ENCODE measurements at places on chromosomes 2 and 18. TPM values are rescaled to one million over a fixed set of nuclear protein-coding genes. Genes with fewer than 3 reads are reported as not detected.
A peak's percentile ranks its signal among the peaks of the same experiment; 100 is the strongest.

Gene AMER3
- polyA plus RNA-seq, result not detected

Gene ARHGAP25
- polyA plus RNA-seq, result 114 TPM

Gene PNO1
- 4.7 TPM for polyA plus RNA-seq

Gene METTL8
- 24.3 TPM for polyA plus RNA-seq

Gene STON1
- polyA plus RNA-seq, result 0.94 TPM

Gene DSC1
- polyA plus RNA-seq, result not detected

Gene ANO7
- polyA plus RNA-seq, result 0.04 TPM

Gene CAPG
- polyA plus RNA-seq, result 133 TPM

Gene NT5C1B
- polyA plus RNA-seq, result not detected

Gene CHRNG
- not detected for polyA plus RNA-seq

Gene PJVK
- 2.3 TPM for polyA plus RNA-seq

Gene CAPN14
- polyA plus RNA-seq, result 2.2 TPM

Gene LIPG
- polyA plus RNA-seq, result not detected

Gene SEPTIN2
- 71.8 TPM for polyA plus RNA-seq

DNA sequence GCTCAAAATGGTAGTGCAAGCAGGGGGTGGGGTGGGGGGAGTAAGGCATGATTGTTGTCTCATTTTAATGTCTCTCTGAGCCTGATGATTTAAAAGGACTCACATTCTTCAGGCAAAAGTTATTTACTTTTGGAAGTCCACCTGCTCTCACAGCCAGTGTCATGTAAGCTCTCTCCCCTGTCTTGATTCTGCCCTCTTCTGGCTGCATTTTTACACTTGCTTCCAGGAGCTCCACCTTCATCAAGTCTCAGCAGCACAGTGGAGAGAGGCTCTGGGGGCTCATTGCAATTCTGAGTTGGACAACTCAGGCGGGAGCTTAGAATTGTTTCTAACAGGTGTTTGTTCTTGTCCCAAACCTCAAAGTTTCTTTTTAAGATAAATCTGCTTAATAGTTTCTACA lies 39.2 kb downstream of the GNAL start:
- DNase-seq, result no peak

GRCh38 chr18:33076601-33077000 lies 303.8 kb upstream of the KLHL14 start:
- no peak for DNase-seq

DNA sequence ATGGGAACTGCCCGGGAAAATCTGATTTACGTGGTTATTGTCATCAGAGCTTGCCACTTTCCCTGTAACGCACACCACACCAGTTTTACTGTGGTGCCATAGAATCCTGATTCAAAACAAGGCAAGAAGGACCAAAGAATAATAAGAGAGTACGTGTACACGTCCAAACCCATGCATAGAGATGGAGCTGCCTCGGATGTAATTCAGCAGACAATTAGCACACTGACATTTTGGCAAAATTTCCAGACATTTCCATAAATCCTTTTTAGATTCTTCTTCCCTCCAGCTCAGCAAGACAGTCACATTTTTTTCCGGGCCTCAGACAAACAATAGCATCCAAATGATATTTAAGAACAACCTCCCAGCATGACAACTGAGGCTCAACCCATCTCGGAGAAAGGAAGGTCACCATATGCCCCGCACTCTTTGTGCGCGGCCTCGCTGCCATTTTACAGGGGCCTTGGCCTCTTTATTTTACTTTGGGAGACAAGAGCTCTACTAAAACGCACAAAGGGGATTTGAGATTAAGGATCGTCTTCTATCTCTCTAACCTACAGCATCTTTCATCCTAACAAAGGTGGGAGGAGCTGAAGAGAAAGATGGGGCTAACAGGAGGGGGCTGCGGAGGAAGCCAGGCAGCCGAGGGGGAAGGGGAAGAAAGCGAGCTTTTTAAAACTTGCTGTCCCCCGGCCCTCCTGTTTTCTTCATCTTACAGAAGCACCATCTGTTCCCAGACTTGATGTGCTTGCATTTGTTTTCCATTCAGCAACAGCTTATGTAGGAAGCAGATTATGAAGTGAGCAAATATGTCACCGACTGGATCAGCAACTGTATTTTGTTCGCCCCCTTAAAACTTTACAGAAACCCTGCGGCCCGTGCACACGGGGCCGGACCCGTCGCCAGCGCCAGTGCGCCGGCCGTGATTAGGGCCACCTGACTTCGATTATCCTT lies 61.0 kb downstream of the CDCA7 start:
- DNase-seq, result no peak

DNA sequence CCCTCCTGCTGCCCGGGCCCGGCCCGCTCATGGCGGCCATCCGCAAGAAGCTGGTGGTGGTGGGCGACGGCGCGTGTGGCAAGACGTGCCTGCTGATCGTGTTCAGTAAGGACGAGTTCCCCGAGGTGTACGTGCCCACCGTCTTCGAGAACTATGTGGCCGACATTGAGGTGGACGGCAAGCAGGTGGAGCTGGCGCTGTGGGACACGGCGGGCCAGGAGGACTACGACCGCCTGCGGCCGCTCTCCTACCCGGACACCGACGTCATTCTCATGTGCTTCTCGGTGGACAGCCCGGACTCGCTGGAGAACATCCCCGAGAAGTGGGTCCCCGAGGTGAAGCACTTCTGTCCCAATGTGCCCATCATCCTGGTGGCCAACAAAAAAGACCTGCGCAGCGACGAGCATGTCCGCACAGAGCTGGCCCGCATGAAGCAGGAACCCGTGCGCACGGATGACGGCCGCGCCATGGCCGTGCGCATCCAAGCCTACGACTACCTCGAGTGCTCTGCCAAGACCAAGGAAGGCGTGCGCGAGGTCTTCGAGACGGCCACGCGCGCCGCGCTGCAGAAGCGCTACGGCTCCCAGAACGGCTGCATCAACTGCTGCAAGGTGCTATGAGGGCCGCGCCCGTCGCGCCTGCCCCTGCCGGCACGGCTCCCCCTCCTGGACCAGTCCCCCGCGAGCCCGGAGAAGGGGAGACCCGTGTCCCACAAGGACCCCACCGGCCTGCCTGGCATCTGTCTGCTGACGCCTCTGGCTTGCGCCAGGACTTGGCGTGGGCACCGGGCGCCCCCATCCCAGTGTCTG lies 767 bp downstream of the RHOB start:
- no peak for DNase-seq

GRCh38 chr2:235291461-235291860 lies 202.4 kb upstream of the AGAP1 start:
- no peak for DNase-seq

DNA sequence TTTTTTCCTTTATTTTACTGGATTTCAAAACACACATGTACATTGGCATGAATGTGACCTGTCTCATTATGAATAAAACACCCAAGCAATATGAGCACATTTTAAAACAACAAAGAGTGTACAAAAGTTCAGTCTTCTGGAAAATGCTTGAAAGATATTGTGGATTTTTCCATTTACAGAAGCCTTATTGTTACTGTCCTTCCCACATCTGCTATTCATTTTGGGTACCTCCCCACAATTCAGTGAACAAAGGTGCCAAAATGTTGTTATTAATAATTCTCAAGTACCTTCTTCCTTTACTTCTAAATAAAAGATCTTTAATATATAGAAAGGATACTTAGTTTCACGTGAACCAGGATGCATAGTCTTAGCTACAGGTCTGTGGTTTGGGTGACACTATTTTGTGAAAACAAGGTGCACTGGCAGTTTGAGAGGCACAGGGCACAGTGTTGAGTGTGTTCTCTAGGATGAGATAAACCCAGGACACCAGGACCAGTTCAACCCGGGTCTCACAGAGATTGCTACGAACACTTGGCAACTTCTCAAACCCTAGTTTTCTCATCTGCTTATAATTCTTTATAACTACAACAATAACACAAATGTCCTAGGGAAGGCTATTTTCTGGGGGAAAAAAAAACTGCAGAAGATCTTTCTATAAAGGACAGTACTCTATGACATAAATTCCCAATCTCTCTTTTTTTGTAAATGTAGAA lies 84.5 kb upstream of the GALNT5 start:
- no peak for DNase-seq

- peak; percentile 68 for DNase-seq
These were observed 51.8 kb upstream of the PMAIP1 start for GRCh38 chr18:59848002-59848401.

GRCh38 chr18:37675699-37676098 lies 110.1 kb upstream of the CELF4 start:
- DNase-seq, result no peak

DNA sequence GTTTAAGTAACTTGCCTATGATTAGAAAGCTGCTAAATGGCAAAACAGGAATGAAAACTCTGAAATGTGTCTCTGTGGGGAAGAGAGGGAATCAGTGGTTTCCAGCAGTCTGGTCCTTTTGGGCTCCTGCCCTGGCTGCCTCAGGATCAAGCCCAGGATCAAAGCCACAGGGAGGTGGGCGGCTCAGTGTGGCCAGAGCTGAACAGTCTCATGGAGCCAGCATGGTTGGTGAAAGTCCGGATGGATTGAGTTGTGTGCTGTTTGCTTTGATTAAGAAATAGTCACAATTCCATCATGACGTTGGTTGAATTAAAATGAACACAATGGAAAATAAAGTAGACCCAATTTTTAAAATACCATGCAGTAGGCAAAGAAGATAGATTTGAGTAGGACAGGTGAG lies 344.2 kb downstream of the LPIN1 start:
- no peak for DNase-seq

- DNase-seq, result no peak
These were observed 24.6 kb downstream of the DOCK10 start for GRCh38 chr2:225017713-225018112.

DNA sequence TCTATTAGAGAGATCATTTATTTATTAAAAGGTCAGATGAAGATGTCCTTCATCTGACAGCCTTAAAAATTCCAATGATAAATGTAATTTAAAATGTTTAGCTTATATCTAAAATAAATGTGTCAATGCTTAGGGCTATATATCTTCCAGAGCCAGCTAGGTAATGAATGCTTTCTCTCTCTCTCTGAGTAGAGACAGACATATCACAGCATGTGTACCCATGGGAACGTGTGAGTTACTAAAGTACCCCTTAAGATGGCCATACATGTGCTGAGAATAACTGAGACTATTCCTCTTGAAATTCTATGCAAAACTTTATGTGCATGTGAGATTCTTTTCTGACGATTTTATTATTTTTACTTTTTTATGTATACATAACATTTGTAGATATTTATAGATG lies 420.9 kb upstream of the ST6GAL2 start:
- DNase-seq, result no peak

GRCh38 chr18:24502667-24503523 lies 42.5 kb downstream of the HRH4 start:
- no peak for DNase-seq

DNA sequence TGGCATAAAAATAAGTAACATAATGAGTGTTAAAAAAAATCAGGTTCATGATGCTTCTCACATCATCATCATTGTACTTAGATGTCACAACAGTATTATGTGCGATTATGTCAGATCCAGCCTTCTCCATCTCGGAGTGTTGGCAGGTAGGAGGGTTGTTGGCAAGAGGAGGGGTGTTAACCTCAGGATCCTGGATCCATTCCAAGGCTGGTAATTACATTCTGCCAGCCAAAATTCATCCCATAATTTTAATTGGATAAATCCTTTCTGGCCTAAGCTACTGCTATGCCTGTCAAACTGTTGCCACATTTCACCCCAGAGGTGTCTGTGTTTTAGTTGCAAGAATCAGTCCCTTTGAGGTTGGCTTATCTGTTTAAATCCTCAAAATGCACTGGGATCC lies 891 bp upstream of the FTCDNL1 start:
- DNase-seq, result no peak

DNA sequence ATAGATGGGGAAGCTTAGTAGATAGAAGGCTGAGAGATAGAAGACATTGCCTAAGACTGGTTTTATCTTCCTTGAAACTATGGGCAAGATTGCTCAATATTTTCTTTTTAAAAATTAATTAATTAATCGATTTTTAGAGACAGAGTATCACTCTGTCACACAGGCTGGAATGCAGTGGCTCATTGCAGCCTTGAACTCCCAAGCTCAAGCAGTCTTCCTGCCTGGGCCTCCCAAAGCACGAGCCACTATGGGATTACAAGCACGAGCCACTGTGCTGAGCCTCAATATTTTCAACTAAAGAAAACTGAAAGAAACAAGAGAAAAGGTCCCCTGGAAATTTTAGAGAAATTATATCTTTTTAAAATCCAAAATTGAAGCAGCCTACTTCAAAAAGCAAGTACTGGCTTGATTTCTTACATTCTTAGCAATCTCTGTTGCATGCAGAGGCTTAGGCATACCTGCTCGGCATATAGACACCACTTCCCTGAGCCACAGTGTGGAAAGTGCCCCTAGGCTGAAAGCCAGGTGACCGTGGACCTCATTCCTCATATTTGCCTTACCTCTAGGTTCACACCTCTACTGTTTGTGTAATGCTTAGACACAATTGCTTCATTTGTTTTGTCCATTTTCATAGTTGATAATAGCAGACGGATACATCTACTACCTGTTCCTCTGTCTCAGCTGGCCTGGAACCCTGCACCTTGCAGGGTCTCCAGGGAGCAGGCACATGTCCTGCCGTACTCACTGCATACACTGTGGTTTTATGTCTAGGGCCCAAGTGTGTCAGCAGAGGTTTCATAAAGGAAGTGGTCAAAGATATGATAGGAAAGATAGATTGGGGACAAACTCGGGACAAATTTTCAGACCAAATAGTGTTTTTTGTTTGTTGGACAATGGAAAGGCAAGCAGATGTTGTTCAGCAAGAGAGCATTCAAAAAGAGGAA lies 166.5 kb upstream of the ALPP start:
- DNase-seq, result no peak

- DNase-seq, result no peak
These were observed 34.9 kb upstream of the RNF138 start for GRCh38 chr18:32056613-32057358.

GRCh38 chr2:187942876-187943275 lies 348.8 kb upstream of the GULP1 start:
- no peak for DNase-seq

DNA sequence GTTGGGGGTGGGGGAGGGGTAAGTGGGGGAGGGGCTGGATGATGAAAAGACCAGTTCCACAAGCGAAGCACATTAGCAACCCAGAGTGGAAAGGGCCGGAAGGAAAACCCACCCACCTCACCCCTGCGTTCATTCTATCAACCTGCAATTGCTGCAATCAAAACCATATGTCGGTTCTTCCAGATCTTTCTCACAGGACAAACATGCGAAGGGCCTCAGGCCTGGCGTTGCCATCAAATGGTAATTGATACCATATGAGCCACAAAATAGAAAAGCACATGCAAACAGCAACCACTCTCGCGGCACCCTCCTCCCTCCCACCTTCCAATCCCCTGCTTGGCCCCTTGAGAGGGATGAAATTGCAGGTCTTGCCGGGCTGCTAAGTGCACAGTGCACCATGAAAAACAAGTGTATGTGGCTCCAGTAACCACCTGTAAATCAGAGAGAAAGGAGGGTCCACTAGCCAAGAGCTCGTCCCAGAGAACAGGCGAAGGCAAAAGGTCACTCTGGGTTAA lies 287.5 kb downstream of the TCF4 start:
- no peak for DNase-seq

GRCh38 chr2:14994721-14995120 lies 362.2 kb downstream of the LRATD1 start:
- DNase-seq, result no peak

- DNase-seq, result no peak
These were observed 234.2 kb downstream of the TTC32 start for GRCh38 chr2:19667536-19667949.

GRCh38 chr2:152573168-152573567 lies 144.1 kb downstream of the PRPF40A start:
- no peak for DNase-seq

- DNase-seq, result peak; percentile 69
These were observed 76.0 kb downstream of the TGIF1 start for GRCh38 chr18:3525870-3526420.

- peak; percentile 89 for DNase-seq
These were observed 149.4 kb upstream of the SLC1A4 start for GRCh38 chr2:64839844-64840243.

- no peak for DNase-seq
These were observed 684.4 kb downstream of the IRS1 start for GRCh38 chr2:226115102-226115831.

- DNase-seq, result no peak
These were observed 100.1 kb upstream of the FSHR start for GRCh38 chr2:49254401-49254800.

Data from B cell (primary cell).